ENCODE measurements at places on chromosomes 13 and 19.

- no peak for DNase-seq
Observed at GRCh38 chr13:20991741-20992520, 69.5 kb downstream of the LATS2 start.

GRCh38 chr19:1699998-1700732 is 47.8 kb upstream of the TCF3 start:
- DNase-seq: no peak

DNA sequence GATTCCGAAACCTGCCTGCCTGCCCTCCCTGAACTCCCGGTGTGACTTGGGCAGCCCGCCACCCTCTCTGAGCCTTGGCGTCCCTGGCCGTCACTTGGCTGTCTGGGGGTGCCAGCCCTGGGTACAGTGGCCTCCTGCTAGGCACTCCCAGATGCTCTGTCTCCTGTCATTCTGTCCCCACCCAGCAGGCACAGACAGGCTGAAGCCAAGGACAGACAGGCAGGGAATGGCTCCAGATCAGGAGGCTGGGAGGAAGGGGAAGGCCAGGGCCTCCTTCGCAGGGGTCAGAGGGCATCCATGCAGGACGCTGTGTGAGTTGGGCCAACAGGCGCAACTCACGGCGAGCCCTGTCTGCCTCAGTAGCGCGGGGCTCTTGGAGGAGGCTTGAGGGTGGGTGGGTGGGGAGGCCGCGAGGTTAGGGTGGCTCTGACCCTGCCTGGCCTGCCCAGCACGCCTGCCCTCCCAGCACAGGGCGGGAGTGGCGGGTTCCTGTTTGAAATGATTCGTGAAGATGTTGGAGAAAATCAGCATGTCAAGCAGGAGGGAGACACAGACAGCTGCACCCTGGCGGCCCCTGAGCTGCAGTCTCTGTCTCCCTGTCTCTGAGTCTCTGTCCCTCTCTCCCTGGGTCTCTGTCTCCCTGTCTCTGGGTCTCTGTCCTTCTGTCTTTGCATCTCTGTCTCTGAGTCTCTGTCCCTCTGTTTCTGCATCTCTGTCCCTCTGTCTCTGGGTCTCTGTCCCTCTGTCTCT is 19.7 kb downstream of the KLHL26 start:
- no peak for DNase-seq

GRCh38 chr13:107373551-107373950 is 805.6 kb upstream of the ARGLU1 start:
- DNase-seq: peak; percentile 76

GRCh38 chr13:23822252-23822824 is 66.9 kb downstream of the MIPEP start:
- no peak for DNase-seq

DNA sequence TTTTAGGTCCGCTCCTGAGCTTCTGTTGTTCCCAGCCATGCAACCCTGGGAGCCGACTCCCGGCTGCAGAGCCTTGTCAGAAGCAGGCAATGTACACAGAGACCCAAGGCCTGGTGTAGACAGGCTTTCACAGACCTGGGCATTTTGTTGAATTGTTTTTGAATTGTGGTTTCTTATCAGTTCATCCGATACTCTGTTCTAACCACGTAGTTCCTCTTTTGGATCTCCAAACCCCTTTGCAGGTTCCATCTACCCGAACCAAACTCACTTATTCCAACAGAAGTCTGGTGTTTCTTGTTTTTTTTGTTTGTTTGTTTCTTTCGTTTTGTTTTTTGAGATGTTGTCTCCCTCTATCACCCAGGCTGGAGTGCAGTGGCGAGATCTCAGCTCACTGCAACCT is 6.3 kb upstream of the NLRP2 start:
- DNase-seq: no peak

- DNase-seq: peak; percentile 69
Observed at GRCh38 chr19:15091918-15092753, 10.1 kb downstream of the OR1I1 start.

DNA sequence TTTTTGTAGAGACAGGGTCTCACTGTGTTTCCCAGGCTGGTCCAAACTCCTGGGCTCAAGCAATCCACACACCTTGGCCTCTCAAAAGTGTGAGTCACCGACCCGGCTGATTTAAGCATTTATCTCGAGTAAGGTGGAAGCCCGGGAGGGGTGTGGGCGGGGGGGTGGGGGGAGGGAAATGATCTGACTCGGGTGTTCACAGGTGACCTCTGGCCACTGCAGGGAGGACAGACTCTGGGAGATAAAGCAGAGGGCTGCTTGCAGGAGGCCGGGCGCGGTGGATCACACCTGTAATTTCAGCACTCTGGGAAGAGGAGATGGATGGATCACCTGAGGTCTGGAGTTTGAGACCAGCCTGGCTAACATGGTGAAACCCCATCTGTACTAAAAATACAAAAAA is 7.9 kb downstream of the DENND1C start:
- DNase-seq: no peak

DNA sequence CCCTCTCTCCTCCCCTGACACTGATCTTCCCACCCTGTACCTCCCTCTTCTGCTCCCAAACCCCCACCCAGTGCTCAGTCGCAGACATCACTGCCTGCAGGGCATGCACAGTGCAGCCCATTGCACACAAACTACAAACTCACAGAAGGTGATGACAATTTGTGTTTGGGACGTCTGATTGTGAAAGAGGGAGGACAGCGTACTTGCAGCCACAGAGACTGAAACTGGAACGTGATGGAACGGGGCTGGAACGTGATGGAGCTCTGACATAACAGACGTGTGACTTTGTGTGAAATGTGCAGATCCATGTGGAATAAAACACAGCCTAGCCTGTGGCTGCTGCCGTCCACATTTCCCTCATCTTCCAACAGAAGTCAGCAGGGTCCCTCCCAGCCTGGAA is 57.3 kb upstream of the CEACAM8 start:
- DNase-seq: no peak

DNA sequence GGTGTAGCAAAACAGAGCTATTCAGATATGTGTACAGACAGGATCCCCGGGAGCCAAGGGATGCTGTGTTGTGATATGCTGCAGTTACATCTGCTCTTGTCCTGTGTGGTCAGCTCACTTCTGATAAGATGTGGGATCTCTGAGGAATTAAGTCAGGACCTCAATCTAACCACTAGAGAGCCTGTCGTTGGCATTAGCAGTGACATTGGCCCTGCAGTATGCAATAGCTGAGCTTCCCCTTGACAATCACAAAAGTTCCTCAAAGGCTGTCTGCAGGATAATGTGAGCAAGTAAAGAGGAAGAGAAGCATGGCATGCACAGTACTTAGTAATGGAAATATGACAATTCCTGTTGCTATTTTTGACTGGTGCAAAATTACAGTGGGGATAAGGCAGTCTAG is 203.4 kb upstream of the MIR17HG start:
- DNase-seq: peak; percentile 46

DNA sequence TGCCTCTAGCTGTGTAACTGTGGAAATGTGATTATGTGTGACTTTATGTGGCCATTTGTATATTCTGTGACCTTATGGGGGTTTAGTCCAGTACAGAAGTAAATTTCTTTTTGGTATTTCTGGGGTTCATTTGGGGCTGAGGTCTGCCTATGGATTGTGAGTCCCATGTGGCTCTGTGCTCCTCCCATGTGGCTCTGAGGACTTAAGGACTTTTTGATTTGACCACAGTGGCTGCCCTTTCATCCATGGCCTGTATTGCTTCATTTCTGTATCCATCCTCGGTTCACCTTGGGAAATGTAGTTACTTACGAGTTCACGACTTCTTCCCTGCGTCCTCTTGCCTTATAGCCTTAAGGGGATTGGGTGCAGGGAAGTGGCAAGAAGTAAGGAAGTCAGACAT is 1.0 kb downstream of the ZNF420 start:
- no peak for DNase-seq

DNA sequence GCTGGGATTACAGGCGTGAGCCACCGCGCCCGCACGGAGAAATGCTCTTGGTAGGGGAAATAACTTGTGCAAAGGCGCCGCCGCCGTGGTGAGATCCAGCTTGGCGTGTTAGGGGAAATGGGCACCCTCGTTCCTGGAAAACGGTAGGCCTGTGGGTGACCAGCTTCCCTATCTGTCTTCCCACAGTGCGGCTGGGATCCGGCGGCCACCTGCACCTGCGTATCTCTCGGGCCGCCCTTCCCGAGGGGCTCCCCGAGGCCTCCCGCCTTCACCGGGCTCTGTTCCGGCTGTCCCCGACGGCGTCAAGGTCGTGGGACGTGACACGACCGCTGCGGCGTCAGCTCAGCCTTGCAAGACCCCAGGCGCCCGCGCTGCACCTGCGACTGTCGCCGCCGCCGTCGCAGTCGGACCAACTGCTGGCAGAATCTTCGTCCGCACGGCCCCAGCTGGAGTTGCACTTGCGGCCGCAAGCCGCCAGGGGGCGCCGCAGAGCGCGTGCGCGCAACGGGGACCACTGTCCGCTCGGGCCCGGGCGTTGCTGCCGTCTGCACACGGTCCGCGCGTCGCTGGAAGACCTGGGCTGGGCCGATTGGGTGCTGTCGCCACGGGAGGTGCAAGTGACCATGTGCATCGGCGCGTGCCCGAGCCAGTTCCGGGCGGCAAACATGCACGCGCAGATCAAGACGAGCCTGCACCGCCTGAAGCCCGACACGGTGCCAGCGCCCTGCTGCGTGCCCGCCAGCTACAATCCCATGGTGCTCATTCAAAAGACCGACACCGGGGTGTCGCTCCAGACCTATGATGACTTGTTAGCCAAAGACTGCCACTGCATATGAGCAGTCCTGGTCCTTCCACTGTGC is 2.4 kb downstream of the GDF15 start:
- DNase-seq: peak; percentile 66

GRCh38 chr13:100089465-100090032 is 656 bp downstream of the PCCA start:
- peak; percentile 8 for DNase-seq

DNA sequence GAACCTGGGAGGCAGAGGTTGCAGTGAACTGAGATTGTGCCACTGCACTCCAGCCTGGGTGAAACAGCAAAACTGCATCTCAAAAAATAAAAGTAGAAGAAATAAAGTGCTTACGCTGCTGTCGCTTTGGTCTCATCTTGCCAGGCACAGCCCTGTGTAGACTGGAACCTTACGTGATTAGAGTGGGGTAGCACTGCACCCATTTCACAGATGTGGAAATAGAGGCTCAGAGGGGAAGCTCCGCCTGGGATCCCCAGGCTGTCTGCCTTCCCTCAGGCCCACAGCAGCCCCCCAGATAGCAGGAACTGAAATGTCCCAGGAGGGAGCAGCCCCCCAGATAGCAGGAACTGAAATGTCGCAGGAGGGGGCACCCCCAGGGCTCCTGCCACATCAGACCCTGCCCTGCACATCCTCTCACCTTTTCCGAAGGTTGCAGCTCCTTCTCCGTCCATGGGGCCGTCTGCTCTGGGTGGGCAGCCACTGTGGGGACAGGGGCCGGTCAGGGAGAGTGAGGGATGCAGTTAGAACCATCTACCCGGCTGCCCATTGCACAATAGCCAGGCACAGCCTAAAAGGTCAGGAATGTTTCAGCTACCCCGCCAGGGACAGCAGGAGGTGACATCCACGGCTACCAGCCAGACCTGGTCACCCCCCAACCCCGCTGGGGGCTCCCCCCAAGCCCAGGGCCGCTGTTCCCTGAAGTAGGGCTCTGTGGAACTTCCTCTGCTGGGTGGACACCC is 1.9 kb downstream of the PLIN4 start:
- no peak for DNase-seq

GRCh38 chr13:110183910-110184309 is 123.0 kb downstream of the COL4A1 start:
- DNase-seq: peak; percentile 59

GRCh38 chr13:73366241-73366640 is 307.4 kb downstream of the KLF5 start:
- no peak for DNase-seq

DNA sequence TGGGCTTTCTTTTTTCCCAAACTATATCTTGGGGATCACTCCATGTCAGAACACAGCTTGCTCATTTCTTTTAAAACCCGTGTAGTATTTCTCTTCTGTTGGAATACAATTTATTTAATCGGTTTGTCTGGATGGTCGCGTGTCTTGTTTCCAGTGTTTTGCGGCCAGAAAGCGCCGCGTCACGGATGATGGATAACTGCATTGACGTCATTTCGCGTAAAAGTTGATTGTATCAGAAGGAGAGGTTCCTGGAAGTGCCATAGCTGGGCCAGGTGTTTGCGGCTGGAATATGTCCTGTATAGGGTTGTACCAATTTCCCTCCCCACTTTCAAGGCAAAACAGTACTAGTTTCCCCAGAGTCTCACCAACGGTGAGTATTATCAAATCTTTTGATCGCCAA is 9.7 kb downstream of the ACTL9 start:
- no peak for DNase-seq

DNA sequence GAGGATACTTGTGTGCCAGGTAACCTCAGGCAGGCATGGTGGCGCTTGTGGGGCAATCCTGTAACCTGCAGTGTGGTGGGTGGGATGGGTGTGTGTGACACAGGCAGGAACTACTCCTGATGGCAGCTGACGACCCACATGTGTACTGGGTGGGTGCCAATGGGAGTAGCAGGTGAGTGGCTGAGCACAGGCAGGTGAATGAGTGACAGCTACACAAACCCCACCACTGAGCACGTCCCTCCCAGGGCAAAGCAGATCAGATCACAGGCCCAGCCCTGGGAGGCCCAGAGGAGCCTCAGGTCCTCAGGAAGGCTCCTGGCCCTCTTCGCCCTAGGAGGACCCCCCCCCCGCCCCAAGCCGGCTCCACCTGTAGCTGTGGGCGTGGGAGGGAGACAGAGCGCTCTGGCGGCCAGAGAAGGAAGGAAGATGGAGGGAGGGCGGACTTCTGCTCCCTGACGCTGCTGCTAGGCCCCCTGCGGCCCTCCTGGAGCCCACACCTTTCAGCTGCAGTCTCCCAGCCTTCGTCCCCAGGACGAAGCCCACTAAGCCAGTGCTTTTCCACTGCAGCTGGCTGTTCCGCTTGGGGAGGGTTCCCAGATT is 1.3 kb upstream of the ZNF181 start:
- no peak for DNase-seq

DNA sequence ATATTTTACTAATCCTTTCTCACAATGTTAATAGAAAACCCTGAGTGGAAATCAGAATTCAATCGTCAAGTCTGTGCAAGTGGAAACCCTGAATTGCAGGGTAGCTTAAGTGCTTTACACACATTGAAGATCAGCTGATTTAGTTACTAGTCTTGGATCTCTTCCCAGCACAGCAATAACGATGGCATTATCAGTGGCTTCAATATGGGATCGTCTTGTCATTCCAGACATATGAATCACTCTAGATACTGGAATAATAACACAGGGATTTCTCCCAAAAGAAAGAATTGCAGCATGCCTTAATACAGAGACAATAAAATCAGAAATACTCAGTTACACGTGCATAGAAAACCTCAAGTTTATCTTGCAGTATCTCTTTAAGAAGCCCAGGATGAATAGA is 12.6 kb upstream of the METTL21C start:
- DNase-seq: peak; percentile 95
